ENCODE measurements at places on chromosomes 1 and 21.

DNA sequence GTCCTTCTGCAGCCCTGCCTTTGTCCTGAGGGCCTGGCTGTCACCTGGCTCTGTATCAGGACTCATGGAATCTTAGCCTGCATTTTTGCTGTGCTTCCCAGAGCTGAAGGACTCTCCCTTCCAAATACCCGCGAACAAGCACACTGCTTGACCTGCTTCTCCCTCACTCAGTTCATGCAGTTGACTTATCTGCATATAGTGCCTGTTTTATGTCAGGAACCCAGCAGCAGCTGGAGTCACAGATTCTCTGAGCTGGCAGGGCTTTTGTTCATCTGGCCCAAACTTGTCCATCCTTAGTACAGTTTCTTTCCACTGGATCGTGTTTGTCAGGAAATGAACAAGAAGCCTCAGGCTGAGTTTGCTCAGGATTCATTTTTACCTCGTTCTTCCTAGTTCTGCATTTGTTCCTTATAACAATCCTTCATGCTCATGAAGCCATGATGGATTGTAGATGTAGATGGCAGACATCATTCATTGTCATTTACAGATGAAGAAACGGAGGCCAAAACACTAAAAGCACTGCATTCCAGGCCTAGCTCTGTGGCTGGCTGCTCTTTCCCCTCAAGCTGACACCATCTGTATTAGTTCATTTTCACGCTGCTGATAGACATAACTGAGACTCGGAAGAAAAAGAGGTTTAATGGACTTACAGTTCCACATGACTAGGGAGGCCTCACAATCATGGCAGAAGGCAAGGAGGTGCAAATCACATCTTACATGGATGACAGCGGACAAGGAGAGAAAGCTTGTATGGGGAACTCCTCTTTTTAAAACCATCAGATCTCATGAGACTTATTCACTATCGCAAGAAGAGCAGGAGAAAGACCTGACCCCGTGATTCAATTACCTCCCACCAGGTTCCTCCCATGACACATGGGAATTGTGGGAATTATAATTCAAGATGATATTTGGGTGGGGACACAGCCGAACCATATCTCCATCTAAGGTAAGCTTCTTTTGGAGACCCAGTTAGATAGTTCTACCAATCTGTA is 150.9 kb downstream of the HIVEP3 start:
- no peak for DNase-seq

- DNase-seq = peak; percentile 16
These were observed 170.6 kb upstream of the ARHGEF16 start for GRCh38 chr1:3283849-3284248.

DNA sequence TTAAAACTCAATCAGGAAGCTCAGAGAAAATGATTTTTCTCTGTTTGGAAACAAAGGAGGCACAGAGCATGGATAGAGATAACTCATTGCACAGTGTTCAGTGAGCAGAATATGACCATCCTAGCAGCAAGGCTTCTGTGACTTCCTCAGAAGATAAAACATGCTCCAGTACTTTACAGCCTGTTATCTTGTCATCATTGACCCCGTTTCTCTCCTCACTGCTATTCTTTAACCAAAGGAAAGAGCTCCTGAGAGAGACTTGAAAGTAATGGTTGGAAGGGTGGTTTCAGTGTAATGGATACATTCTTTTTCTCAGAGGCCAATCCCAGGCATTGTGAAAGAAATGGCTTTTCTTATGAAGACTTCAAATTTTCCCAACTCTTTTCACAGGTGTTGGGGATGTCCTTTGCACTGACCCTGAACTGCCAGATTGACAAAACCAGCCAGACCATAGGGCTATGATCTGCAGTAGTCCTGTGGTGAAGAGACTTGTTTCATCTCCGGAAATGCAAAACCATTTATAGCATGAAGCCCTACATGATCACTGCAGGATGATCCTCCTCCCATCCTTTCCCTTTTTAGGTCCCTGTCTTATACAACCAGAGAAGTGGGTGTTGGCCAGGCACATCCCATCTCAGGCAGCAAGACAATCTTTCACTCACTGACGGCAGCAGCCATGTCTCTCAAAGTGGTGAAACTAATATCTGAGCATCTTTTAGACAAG is 25.9 kb downstream of the CD53 start:
- DNase-seq = no peak

DNA sequence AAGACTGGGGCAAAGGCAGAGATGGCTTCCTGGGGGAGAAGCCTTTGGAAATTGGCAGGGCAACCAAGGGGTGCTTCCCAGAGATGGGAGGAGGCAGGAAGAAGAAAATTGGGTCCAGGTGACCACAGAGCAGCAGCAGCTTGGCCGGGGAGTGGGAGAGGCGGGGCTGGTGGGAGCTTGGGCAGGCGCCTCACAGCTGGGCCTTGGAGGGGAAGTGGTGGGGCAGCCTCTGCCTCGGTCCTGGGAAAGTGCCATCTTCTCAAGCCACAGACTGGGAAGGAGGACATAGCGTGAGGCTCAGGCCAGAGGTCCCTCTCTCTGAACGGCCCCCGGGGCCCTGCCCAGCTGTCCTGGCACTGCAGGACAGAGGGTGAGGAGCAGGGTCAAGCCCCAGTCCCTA is 24.0 kb upstream of the WASF2 start:
- no peak for DNase-seq

GRCh38 chr1:11708554-11709350 is 17.2 kb downstream of the DRAXIN start:
- DNase-seq = no peak

- no peak for DNase-seq
These were observed 242.7 kb downstream of the RRAGC start for GRCh38 chr1:38616846-38617245.

DNA sequence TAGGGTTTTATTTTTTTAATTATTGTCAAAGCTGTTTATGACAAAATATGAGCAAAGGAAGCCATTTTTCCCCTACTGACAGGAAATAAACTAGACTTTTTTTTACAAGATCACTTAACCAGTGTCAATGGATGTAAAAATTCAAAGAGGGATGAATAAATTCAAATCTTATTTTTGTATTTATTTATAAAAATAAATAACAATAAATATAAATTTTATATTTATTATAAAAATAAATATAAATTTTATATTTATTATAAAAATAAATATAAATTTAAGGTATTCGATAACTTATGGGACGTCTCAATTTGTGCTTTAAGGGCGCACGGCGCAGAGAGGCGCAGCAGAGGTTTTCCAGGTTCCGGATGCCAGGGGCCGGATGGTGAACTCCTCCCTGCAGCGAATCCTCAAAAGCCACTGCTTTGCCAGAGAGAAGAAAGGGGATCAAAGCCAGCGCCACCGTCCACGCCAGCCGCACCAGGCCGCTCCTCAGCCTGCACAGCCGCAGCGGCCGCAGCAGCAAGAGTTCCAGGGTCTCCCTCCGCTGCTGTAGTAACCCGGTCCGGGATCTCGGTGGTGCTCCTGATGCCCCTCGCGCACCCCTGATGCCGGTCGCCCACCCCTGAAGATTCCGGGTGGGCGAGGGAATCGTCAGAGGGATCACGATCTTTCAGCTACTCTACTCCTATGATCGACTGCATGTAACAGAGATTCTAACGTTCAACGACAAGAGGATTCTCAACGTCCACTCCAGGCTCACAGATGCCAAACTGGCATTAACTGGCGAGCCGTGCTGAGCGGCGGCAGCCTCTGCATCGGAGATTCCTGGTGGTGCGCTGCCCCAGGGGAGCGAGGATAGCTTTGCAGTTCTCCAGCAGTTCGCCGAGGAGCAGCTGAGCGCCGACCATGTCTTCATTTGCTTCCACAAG is 28.5 kb upstream of the RLF start:
- DNase-seq = no peak

- no peak for DNase-seq
These were observed 48.1 kb downstream of the DNAJC6 start for GRCh38 chr1:65357291-65357960.

- DNase-seq = no peak
These were observed 12.4 kb downstream of the KCNA10 start for GRCh38 chr1:110506541-110506940.

GRCh38 chr1:246907472-246907871 is 24.3 kb downstream of the AHCTF1 start:
- peak; percentile 22 for DNase-seq

GRCh38 chr21:37658121-37658816 is 258.0 kb downstream of the KCNJ6 start:
- DNase-seq = no peak

DNA sequence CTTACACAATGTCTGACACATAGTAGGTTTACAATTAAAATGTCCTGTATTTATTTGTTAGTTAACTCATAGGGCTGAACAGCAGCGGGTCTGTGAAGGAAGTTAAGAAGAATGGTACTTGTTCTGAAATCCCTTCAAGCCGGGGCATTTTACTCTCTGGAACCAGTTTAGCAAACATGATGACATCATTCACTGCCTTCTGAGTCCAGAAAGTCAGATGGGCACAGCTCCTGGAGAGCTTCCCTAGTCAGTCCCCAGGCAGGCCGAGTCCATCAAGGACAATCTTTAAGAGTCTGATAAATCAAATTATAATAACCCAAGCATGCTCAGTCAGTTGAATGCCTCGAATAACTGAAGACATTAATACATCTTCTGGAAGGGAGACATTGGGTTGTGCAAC is 125.4 kb upstream of the DAB1 start:
- no peak for DNase-seq

DNA sequence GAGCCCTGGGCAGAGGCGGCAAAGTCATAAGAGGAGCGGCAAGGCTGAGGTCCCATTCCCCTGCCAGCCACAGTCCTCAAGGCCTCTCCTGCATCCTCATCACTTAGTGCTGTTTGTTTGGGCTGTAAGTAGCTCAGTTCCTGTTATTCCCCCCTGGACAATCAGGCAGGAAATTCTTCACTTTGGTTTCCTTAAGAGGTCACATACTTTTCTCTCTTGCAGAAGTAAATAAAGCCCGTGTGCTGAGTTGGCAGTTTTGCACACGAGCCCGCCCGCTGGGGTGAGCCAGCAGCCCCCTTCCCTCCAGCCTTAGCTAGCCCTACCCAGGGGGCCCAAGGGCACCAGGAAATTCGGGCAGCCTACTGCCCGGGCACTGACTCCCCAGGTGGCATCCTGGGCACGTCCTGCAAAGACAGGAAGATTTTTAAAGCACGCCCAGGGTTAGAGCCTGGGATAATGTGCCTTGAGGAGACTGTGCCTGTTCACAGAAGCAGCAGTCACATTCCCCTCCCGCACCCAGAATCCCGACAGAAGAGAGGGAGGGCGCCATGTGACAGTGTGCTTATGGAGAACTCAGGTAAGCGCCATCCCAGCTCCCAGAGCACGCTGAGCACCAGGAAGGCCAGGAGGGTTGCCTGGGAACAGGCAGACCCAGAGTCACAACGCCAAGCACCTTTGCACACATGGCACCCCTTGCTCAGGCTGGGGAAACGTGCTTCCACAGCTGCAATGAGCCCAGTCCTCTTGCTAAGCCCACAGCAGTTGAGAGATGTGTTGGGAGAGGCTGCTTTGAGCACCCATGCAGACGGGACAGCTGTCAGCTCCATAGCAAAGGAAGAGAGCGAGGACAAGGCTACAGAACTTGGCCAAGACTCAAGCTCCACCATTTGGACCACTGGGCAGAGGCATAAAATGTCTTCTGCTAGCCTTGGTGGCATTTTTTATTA is 144.5 kb upstream of the TMEM51 start:
- no peak for DNase-seq

DNA sequence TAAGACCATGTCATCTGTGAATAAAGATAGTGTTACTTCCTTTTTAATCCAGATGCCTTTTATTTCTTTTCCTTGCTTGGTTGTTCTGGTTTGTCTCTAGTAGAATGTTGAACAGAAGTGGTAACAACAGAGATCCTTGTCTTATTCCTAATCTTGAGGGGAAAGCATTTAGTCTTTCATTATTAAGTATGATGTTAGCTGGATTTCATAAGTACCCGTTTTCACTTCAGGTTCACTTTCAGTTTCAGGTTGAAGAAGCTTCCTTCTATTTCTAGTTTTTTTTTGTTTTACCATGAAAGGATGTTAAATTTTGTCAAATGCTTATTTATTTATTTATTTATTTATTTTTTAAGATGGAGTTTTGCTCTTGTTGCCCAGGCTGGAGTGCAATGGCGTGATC is 22.3 kb upstream of the AGPAT3 start:
- DNase-seq = peak; percentile 56

DNA sequence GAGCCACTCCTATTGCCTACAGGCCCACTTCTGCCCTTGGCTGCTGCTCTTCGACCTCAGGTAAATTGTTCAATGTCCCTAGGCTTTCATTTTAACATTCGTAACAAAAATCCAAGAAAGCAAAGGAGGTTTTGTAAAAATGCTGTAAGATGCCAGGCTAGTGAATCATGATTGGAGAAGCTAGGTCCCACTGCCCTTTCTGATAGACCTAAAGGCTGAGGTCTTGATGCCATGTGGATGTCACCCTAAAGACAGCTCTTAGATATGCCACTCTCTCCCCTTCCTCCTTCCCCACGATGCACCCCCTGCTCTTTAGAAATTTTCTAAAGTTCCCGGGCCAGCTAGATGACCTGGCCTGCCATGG is 9.9 kb upstream of the TMEM39B start:
- DNase-seq = no peak

GRCh38 chr1:183908079-183908478 is 103.2 kb downstream of the RGL1 start:
- no peak for DNase-seq

DNA sequence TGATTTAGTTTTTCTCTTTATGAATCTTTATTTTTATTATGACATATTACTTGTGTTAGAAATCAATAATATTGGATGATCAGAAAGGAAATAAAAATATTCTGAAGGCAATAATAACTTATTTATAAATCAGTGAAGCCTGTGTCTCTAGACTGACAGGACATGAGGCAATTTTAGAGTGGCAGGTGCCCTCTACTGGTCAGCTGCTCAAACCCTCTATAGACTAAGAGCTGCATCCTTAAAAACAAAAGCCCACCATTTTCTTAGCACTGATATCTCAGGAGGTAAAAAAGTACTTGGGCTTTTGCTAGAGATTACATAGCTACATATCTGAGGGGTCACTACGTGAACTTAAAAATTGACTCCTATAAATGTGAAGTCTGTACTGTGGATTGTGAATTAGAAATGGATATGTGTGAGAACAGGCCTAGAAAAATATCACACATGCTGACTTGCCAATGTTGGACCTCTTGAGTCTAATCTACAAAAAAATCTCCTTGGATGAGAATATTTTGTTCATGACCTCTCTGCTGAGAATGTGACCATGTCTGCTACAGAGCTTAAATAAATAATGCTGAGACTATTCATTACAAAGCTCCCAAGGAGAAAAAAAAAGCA is 597.9 kb upstream of the ADAMTS5 start:
- peak; percentile 15 for DNase-seq

DNA sequence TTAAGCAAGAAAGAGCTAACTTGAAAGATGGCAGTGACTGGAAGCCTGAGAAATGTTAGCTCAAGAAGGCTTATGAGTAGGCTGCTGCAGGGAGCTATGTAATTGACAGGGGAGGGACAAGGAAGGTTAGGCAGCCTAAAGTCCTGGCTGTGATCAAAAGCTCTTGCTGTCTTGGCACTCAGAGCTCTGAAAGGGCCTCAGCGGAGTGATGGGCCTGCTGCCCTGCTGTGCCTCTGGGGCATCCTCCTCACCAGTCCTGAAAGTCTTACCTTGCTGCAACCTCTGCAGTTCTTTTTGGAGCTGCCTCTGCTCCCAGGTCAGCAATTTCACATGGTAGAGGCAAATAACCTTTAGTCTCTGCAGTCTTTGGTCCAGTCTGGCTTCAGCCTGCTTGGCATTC is 1.8 kb downstream of the CCDC190 start:
- no peak for DNase-seq
